A673 (cell line): ENCODE measurements at places on chromosomes 11 and 22. TPM values are rescaled to one million over a fixed set of nuclear protein-coding genes. Genes with fewer than 3 reads are reported as not detected.

Gene SYCE3
- not detected in 2 replicates for total RNA-seq

DNA sequence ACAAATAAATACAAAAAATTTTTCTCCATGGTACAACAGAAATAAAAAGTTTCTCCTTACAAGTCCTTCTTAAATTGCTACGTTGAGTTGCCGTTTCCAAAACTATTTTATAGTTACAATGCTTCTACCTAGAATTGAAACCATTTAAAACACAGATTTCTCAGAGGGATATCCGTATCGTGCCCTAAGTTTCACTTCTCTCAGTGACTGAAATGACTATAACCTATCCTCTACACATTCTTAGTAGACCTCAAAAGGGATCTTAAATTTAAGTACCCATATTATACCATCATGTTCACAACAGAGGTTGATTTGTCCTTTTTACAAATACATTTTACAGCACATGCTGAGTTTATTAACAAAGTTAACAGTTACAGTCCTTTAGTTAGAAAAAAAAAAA is 44.1 kb downstream of the USP28 start:
- DNase-seq, result no peak
- no peaks in the 10 kb centered on the region for H3K36me3 ChIP-seq
- no peaks in the 10 kb centered on the region for H3K4me1 ChIP-seq
- no peak overlapping the region for H3K4me3 ChIP-seq
- H3K27ac ChIP-seq, result no peak overlapping the region
- H3K27me3 ChIP-seq, result no peaks in the 10 kb centered on the region

- H3K4me1 ChIP-seq, result peaks cover 19% of the 10 kb centered on the region
- peak overlapping the region; percentile 95 for H3K4me3 ChIP-seq
- H3K27me3 ChIP-seq, result no peaks in the 10 kb centered on the region
- H3K36me3 ChIP-seq, result no peaks in the 10 kb centered on the region
Measured at GRCh38 chr11:122656073-122656630, 630 bp downstream of the UBASH3B start.

Gene KRTAP5-1
- not detected in 2 replicates for total RNA-seq

Gene GAL3ST1
- 0.58 and 0.83 TPM in 2 replicates for total RNA-seq

DNA sequence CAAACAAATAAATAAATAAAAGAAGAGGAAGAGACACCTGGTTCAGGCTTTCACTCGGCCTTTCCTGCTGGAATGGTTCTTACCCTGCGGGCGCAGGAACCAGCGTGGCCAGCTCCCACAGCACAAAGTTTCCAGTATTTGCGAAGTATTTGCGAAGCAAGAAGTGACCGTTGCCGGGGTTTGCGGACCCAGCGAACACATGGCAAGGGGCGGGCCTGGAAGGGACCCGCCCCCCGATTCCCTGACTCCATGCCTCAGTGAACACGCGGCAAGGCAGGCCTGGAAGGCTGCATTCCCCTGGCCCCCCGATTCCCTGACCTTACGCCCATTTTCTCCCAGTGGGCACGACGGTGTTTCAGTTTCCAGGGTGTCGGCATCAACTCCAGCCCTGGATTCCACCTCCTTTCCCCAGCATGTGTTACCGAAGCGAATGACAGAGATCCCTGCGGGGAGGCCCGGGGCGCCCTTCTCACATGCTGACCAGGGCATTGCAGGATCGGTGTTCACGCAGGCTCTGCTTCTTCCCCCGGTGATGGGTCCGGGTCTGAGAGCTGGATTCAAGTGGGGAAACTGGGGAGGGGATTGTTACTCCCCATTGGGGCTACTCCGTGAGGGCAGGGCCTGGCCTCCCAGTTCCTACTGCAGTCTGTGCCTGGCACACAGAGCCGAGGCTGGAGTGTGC is 102.8 kb downstream of the MPPED1 start:
- H3K27me3 ChIP-seq, result no peaks in the 10 kb centered on the region
- H3K4me3 ChIP-seq, result no peak overlapping the region
- no peak for DNase-seq
- no peaks in the 10 kb centered on the region for H3K4me1 ChIP-seq
- no peaks in the 10 kb centered on the region for H3K36me3 ChIP-seq
- no peak overlapping the region for H3K27ac ChIP-seq

- H3K4me1 ChIP-seq, result no peaks in the 10 kb centered on the region
- no peaks in the 10 kb centered on the region for H3K27me3 ChIP-seq
- H3K4me3 ChIP-seq, result no peak overlapping the region
- no peak for DNase-seq
Measured at GRCh38 chr11:77084581-77085191, 17.9 kb downstream of the CAPN5 start.

Gene OR10A2
- not detected in 2 replicates for total RNA-seq

DNA sequence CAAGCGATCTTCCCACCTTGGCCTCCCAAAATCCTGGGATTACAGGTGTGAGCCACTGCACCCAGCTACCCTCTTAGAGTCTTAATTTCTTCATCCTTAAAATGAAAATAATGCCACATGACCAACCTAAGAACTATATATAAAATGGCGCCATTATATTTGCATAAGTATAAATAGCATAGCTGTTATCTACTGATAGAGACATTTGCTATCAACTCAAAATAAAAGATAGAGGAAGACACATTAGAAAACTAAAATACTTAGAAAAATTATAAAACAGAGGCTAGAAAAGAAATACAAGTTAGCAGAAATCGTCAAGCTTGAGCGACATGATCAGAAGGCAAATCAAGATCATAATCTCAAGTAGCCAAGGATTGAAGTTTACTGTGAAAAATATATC is 6.2 kb downstream of the FAM168A start:
- H3K27ac ChIP-seq, result no peak overlapping the region
- no peaks in the 10 kb centered on the region for H3K27me3 ChIP-seq
- H3K4me1 ChIP-seq, result peaks cover 25% of the 10 kb centered on the region
- no peak for DNase-seq
- no peak overlapping the region for H3K4me3 ChIP-seq

- no peak for DNase-seq
- H3K4me1 ChIP-seq, result no peaks in the 10 kb centered on the region
- no peak overlapping the region for H3K27ac ChIP-seq
Measured at GRCh38 chr11:18668131-18668530, 30.4 kb upstream of the TMEM86A start.

Gene RAB36
- 4.1 and 4.9 TPM in 2 replicates for total RNA-seq
